H4 (cell line): ENCODE measurements at places on chromosomes 5 and 9. TPM values are rescaled to one million over a fixed set of nuclear protein-coding genes. Genes with fewer than 3 reads are reported as not detected.

DNA sequence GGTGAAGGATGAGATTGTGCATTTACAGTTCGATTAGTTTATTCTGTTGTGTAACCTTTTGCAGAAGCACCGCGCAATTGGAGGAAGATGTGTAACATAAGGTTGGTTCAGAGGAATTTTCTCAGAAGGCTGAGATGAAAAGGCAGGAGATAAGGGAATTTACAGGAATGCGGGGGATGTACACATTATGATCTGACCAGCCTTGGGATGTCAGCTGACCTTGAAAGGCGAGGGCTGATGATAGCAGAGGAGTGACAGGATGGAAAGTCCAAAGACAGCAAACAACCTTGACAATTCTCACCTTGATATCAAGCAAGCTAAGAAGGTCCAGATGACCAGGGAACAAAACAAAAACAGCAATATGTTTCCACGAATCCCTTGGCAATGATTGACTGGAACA lies 88.8 kb downstream of the OTULIN start:
- DNase-seq, result no peak

DNA sequence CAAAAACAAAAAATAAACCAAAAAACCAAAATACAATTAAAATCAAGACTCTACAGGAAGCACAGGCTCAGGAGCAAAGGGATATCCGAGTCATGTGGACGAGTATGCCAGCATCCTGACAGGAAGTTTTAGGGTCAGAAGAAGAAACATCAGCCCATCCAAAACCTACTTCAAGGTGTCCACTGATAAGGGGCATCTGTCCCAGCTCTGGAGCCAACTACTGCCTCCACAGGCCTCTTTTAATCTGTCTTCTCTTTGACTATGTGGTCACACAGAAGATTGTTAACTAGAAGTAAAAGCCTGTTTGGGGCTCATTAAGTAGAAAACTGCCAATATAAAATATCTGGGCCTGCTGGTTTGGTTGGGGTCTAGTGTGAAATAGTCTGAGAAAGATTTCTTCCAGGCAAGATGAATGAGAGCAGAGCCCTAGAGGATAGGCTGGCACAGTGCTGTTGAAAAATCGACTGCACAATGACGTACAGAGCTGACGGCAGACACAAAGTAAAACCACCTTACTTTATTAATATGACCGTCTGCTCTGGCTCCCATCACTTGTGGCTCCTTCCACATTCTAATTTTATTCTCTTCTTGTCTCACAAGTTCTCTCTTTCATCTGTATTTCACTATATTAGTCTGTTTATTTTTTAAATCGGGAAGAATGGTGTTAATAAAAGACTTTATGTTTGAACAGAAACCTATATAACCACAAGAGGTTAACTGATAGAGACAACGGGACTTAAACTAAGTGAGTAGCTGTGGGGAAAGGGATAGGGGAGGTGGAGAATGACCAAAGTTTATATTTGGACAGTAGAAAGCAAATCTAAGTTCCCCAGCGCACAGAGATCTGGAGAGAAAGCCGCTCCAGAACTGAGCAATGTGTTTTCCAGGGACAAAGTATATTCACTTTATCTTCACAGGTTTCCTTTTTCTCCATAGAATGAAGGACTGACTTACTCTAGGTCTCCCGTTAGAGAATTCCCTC lies 22.9 kb upstream of the MSH3 start:
- no peak for DNase-seq

The INSL6 gene
- not detected in 2 replicates for total RNA-seq

- DNase-seq, result no peak
These were observed 64.4 kb upstream of the POU5F2 start for GRCh38 chr5:93805616-93806379.

- DNase-seq, result no peak
These were observed 2.9 kb downstream of the NR4A3 start for GRCh38 chr9:99824378-99825171.

The HCN1 gene
- not detected in 2 replicates for total RNA-seq

DNA sequence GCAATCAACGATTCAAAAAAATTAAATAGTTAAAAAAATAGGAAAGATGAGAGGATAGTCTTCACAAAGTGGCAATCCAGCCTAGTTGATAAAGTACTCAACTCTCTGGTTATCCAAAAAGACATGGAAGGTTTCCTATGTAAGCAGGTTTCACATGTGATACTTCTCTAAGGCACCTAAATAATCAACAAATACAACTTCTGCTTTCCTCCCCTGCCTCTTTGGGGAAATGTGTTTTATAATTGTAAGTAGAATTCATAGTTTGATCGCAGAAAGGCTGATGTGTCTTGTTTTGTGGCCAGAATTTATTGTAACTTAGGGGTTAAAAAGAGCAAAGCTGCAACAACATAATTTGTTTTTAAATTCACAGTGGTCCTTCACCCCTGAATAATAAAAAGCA lies 855.5 kb upstream of the DMAC1 start:
- no peak for DNase-seq

GRCh38 chr9:138015021-138015829 lies 137.6 kb downstream of the CACNA1B start:
- no peak for DNase-seq

The PKD2L2 gene
- not detected in 2 replicates for total RNA-seq

GRCh38 chr5:144467792-144468191 lies 297.1 kb downstream of the KCTD16 start:
- DNase-seq, result peak; percentile 62

DNA sequence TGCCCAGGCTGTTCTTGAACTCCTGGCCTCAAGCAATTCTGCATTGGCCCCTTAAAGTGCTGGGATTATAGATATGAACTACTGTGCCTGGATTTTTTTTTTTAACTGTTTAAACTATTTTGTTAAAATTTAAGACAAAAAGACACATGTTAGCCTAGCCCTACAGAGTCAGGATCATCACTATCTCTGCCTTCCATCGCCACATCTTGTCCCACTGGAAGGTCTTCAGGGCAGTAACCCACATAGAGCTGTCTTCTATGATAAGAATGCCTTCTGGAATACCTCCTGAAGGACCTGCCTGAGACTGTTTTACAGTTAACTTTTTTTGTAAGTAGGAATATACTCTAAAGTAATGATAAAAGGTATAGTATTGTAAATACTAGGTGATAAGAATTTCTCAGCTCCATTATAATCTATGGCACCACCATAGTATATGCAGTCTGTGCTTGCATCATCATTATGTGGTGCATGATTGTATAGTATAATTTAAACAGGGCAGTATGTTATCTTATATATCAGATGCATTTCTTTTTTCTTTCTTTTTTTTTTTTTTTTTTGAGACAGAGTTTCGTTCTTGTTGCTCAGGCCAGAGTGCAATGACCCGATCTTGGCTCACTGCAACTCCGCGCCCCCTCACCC lies 52.7 kb downstream of the DENND4C start:
- no peak for DNase-seq

- no peak for DNase-seq
These were observed 206.2 kb downstream of the DCP2 start for GRCh38 chr5:113182658-113183344.

- DNase-seq, result no peak
These were observed 27.8 kb upstream of the ELL2 start for GRCh38 chr5:95989283-95990048.

GRCh38 chr5:112165399-112165798 lies 253.7 kb downstream of the EPB41L4A start:
- no peak for DNase-seq

GRCh38 chr9:110782701-110783100 lies 114.1 kb downstream of the MUSK start:
- no peak for DNase-seq
